Activated CD4-positive, alpha-beta T cell treated with anti-CD3 and anti-CD28 coated beads for 36 hours (primary cell): ENCODE measurements at places on chromosomes 3 and 15.

GRCh38 chr15:45399381-45400212 is 21.3 kb upstream of the GATM start:
- DNase-seq, result no peak

DNA sequence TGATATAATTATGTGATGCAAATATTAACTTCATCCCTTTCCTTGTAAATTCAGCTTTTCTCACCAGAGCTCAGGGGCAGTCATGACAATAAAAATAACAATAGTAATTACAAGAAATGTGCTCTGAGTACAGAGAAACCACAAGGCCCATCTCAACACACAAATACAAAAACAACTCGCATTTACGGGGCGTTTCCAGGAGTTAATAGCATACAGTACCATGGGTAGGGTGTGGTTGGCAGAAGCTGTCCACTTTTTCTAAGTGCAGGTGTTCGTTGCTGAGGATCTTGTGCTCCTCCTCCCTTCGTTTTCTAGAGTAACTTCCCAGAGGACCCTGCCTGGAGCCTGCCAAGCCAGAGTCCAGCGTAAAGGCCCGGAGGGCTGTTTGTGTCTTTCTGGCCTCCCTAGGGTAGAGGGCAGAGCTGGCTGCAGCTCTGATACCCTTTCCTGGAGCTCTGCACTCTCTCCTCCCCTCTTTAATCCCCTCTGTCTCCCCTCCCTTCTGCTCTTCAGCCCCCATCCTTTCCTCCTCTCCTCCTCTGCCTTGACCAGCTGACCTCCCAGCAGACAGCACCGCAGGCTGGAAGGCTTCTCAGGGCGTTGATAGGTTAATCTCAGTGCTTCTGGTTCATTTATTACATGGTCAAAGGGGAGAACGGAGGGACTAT is 11.4 kb downstream of the SEMA3G start:
- DNase-seq, result no peak

GRCh38 chr3:143612541-143612940 is 235.7 kb downstream of the SLC9A9 start:
- no peak for DNase-seq

- DNase-seq, result peak; percentile 54
Observed at GRCh38 chr3:58074997-58075396, 66.8 kb downstream of the FLNB start.

DNA sequence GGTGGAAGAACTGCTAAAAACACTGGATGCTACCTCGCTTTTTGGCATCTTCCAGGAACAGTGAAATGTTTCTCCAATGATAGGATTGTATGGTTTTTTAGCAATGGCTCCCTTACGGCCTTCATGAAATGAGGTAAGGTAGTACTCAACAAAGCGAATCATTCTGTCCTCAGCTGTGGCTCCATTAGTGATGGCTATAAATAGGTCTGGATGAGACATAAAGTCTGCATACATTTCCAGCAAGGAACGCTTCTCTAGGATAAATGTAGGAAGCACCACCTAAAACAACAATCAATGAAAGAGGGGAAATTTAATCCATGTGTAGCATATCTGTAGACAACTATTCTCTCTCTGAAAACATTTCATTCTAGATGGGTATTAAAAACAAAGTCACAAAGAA is 32.4 kb upstream of the SNX4 start:
- DNase-seq, result no peak

DNA sequence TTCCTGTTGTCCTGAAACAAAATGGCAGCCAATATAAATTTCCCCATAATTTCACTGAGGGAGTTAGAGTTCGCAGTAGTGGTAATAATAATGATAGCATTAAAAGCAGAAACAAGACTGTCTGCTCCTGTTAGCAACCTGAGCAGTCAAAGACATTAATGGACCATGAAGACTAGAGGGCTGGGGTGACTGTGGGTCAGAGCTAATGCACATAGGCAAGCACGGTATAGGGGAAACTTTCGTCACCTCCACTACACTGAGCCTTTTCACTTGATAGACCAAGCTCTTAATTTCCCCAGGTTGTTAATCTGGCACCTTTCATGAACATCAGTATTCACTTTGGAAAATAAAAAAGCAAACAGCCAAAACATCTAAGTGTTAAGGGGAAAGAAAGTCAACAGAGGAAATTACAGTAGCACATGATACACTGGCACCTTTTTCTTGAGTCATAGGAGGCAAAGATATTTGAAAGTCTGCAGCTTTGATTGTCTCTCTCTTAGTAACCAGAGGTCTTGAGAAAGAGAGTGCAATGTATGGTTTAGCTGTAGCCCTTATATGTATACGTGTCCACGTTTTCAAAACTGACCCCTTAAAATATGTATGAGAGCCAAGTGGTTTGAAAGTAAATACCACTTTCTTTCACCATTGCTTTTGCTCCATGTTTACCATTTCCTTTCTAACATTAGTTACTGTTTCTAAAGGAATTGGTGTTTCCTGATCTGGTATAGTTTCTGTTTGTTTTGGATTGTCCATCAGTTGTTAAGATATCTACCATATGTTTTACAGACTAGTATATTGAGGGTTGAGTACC is 104.8 kb downstream of the FILIP1L start:
- DNase-seq, result no peak

- no peak for DNase-seq
Observed at GRCh38 chr3:143037867-143038266, 36.5 kb downstream of the U2SURP start.

DNA sequence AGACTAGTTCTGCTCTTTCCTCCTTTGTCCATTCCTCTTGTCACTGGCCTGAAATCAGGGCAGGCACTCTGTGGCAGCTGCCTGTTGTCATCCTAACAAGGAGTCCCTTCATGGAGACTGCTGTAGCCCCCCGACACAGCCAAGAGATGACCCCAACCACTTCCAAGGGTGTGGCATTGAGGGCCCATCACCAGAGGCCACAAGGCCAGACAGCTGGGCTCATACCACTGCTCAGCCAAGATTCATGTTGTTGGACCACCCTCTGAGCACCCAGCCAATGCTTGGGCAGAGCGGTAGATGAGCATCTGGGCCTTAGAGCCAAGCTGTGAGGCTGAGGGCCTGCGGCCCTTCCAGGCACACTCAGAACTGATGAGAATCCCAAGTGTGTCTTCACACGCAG is 85.4 kb downstream of the EPHB1 start:
- DNase-seq, result no peak

DNA sequence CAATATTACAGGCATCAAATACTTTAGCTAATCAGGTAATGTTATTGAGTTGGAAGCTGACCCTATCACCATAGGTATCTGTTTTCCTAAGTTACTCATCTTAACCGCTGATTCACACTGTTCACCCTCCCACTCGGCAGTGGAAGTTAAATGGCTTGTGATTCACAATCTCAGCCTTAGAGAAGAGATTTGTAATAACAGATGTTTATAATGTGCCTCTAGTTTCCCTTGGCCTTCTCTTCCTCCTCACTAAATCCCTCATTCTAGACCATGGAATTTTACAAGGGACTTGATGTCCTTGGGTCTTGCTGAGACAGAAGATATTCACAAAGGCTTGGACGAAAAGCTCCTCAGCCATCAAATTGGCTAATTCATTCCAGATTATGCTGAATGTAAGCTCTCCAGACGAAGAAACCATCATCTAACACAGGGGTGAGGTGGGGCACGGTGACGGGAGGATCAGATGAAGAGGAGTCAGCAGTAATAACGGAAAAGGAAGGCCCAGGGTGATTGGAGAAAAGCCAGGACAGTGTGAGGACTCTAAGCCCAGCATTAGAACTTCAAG is 931.7 kb downstream of the MCTP2 start:
- DNase-seq, result no peak

DNA sequence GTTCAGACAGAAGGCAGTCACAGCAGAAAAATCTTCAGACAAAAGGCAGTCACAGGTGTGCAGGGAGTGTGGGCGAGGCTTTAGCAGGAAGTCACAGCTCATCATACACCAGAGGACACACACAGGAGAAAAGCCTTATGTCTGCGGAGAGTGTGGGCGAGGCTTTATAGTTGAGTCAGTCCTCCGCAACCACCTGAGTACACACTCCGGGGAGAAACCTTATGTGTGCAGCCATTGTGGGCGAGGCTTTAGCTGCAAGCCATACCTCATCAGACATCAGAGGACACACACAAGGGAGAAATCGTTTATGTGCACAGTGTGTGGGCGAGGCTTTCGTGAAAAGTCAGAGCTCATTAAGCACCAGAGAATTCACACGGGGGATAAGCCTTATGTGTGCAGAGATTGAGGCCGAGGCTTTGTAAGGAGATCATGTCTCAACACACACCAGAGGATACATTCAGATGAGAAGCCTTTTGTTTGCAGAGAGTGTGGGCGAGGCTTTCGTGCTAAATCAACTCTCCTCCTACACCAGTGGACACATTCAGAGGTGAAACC is 27.6 kb downstream of the ZNF589 start:
- DNase-seq, result peak; percentile 95

DNA sequence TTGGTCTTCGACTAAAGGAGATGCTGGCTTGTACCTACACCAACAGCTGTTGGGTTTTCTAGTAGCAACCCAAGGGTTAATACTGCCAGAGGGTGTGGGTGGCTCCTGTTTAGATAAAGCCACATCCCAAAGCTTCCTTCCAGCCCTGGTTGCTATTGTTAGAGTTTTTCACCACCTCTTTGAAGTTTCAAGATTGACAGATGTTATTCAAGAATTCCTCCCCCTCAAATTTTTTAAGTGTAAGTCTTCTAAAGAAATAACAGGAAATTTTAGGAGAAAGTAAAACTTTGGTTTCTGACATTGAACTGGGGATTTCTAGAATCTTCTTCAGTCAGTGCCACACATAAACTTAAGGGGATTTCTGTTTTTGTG is 60.9 kb downstream of the TGFBR2 start:
- DNase-seq, result peak; percentile 58

GRCh38 chr3:122255757-122256439 is 69.2 kb upstream of the CSTA start:
- DNase-seq, result no peak

DNA sequence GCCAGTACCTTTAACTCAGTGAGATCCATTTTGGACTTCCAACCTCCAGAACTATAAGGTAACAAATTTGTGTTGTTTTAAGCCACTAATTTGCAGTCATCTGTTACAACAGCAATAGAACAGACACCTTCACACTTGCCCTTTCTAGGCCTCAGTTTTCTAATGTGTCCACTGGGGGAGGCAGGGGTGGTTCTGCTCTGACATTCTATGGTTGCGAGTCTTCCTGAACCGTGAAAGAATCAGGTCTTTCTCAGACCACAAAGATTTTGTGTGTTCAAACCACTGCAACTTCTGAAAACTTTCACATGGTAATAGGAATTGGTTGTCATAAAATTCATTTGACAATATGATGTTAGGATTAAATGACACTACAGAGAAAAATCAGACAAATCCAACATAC is 26.8 kb upstream of the CSTA start:
- peak; percentile 26 for DNase-seq

DNA sequence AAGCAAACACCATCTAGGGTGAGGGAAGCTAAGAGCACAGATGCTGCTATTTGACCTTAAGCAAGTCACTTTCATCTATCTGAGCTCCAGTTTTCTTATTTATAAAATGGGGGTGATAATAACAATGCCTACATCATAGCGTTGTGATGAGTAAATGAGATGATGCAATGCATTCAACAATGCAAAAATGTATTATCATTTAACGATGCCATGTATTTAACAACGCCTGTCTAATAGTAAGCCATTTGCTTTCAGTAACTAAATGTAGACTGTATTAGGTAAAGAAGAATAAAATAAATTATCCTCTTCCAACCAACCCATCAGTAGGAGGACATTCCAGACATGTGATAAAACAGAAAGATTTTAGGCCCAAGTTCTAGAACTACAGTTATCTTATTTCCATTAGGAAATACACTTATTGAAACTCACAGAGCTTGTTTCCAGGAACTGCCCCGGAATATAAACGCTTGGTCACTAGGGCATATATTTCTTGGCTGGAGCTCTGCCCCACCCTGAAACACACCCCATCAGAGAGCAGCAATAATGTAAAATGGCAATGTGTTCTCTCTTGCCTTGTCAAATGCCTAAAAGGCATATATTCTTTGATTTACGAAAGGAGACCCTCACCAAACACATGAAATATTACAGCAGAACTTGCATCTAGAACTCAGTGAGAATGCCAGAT is 128.3 kb downstream of the LIPC start:
- no peak for DNase-seq

DNA sequence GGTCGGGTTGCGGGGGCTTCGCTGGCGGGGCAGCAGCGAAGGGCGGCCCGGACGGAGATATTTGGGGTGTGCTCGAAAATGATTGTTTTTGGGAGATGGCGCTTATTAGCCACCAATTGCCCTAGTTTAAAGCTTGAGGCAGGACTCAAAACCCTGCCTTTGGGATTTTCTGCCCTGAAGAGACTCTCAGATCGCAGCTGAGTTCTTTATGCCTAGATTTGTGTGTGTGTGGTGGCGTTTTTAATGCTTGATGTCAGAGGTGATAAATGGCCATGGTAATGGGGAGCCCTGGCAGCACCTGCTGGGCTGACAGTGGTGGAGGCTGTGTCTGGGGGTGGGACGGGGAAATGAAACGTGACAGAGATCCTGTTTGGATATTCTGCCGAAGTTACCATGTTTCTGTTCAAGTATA is 604 bp downstream of the KCTD6 start:
- DNase-seq, result peak; percentile 59

- DNase-seq, result no peak
Observed at GRCh38 chr15:31471731-31472430, 145.2 kb downstream of the KLF13 start.

DNA sequence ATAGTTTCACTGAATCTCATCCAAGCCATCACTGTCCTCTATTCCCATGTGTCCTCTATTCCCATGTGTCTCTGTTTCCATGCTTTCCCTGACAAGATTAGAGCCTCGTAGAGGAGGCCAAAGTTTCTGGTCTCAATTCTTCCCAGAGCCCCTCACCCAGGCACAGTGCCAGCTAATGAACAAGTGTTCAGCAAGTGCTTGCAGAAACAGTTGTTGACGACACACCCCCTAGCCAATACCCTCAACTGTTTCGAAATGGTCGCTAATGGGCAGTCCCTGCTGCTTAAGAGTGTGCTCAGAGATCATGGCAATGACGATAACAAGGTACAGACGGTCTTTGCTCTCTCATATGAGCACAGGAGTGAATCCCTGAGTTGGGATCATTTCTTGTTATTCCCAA is 73.4 kb downstream of the FAM174B start:
- DNase-seq, result no peak
